Stimulated activated CD4-positive, alpha-beta T cell treated with anti-CD3 and anti-CD28 coated beads, TNF-alpha, amount 100 ng/mL, for 4 hours (primary cell): ENCODE measurements at places on chromosomes 2 and 18.

DNA sequence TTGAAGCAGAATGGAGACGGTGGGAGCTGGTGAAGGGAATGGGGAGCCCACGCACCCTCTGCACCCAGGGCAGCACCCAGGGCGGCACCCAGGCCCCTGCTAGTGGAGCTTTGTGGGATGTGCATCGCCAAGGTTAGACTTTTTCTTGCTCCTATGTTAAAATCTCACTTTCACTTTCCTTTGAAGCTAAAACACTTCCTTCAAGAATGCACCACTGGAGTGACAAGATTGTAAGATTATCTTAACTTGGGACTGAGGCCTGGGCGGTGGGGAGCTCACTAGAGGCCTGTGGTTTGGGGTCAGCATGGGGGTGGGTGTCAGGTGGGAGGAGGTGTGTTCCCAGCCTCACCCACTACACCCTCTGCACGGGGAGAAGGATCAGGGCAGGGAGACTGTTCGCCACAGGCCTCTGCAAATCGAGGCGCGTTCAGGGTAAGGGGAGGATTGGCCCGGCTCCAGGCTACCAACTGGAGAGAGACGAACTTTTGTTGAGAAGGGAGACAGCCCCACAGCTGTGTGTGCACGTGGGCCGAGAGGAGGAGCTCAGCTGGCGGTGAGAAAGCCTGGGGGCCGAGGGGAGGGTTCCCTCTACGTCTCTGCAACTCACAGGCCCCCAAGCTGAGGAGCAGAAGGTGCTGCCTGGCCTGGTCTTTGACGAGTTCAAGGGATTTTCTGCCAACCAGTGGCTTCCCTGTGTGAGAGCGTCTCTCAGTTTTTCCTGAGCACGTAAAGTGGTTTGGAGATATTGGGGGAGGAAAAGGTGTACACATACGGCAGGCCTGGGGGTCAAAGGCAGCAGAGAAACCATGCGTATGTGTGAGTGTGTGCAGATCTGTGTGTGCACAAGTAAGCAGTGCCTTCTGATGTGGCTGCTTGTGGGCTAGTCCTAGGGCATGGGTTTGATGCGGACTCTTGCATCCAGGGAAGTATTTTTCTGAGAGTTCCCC is 147.7 kb downstream of the KLHL29 start:
- DNase-seq, result no peak

DNA sequence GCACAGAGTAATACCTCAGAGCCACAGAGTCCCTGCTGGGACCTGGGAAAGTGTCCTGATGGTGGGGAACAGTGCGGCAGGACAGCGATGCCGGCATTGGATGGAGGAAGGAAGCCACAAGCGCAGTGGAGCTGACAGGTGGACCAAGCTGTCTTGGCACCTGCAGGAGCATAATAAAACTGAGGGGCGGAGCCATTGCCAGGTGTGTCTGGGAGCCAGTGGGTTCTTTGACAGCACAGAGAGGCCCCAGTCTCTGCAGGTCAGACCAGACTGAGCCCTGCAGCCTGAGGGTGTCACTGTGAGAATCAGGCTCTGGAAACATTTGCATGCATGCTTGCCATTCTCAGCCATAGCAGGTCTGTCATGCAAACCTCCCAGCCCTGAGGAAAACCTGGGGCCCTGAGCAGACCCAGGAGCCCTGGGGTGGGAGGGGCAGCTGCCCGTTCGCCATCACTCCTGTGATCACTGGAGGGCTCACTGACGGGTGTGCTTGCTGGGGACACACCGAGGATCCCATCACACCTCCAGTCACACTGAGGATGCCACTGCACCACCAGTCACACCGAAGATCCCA is 210.5 kb upstream of the HDAC4 start:
- no peak for DNase-seq

- DNase-seq, result no peak
Observed at GRCh38 chr2:173898178-173898668, 67.0 kb downstream of the SP3 start.

DNA sequence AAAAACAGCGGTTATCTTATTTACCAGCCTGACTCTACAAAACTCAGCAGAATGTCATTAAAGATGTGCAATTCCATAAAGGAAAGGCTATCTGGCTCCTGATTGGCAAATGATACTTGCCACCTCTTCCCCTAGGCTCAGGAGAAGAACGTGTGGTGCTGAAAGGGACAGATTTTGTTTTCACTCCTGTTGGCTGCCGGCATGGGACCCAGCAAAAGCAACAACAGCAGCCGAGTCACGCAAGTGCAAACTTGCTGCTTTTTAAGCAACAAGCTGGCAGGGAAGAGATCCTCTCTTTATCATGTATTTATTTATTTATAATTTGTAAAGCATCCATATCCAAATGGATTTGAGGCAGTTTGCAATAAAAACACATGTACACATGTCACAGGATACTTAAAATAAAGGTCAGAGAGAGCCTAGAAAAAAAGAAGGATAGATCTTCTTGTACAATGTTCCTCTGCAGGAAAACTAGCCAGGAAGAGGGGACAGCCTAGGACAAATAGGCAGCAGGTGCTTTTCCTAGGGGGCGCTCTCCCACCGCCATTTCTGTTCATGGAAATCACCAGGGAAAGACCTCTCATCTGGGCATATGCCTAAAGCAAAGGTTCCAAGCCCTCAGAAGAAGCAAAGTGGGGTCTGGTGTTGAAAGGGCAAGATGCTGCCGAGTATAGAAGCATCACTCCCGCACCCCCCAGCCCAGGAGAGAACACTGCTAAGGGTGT is 799.3 kb downstream of the BCL11A start:
- DNase-seq, result no peak

DNA sequence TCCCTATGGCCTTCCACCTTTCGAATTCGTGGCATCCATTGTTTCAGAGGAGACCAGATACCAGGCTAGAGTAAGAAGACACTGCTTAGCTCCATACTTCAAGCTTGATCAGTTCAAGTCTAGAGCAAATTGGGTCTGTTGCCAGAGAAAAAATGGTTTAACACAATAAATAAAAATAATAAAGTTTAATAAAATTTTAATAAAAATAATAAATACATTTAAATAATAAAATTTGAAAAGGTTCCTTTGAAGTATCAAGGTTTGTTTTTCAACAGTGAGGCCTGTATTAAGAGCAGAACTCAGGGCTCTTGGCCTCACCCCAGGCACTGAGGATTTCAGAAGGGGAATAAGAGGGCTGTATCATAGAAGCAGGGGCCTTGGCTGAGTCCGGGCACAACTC is 105.6 kb upstream of the REV1 start:
- no peak for DNase-seq

GRCh38 chr2:160575368-160575767 is 81.8 kb upstream of the RBMS1 start:
- DNase-seq, result no peak

GRCh38 chr2:181281206-181281832 is 175.9 kb upstream of the ITGA4 start:
- no peak for DNase-seq
